ENCODE measurements at places on chromosomes 2 and 18.

DNA sequence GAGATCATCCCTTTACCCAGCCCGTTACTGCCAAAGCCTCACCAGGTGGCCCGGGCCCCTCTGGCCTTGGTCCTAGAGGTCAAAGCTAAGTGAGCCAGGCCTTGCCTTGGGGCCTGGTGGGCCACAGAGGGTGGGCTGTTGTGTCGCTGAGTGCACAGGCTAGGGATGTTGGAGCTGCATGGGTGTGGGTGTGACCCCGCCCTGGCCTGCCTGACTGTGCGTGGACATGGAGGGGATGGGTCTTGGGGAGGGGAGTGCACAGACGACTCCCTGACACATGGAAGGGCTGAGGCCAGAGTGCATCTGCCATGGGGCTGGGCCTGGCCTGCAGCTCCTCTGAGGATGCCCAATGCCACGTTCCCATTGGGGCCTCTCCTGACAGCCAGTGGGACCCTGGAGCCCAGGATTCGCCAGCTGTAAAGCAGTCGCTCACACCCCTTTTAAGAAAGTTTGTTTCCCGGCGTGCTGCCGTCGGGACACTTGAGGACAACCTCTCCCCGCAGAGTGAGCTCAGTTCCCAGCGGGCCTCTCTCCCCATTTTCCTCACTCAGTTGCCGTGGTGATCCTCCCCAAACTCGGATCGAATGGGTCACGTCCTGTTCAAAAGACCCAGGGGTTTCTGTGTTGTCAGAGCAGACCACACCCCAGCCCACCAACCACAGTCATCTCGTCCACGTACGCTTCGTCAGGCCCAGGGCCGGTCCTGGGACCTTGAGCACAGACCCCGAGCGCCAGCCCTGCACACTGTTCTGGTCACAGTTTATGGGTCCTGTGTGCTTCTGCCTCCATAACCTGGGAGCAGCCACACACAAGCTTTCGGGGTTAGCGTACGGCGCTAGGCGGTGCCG lies 93.5 kb downstream of the NFATC1 start:
- DNase-seq = peak; percentile 28

DNA sequence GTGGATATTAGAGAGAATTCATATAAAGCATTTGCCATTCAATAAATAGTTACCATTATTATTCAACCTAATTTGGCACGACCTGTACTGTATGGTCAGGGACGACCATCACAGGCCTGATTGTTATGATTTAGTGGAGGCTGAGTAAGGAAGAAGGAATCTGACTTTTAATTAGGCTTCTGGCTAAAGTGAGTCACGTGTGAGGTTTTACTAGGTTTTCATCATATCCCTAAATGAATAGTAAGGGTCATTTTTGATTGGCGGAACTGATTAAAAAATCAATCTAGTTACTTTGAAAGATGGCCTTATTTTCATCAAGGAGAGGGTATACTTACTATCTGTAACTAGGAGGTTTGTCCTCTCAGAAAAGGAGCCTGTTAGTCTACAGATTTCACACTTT lies 143.4 kb downstream of the ADCYAP1 start:
- no peak for DNase-seq

- no peak for DNase-seq
Measured at GRCh38 chr18:57223144-57223870, 76.4 kb downstream of the BOD1L2 start.

DNA sequence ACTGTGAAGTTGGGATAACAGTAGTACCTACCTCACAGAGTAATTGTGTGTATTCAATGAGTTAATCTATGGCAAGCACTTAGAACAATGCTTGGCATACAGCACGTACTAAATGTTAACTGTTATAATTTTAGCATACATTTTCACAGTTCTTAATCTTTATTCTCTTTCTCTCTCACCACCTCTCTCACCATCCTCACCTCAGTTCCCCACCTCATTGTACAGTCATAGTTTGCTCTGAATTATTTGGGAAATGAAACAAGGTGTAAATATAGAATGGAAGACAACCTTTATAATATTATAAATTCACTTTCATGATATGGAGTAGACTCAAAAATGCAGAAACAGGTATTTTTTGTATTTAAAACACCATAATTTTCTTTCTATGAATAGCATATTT lies 40.0 kb upstream of the DNAH7 start:
- no peak for DNase-seq

- no peak for DNase-seq
Measured at GRCh38 chr2:106030287-106031268, 163.5 kb downstream of the UXS1 start.

- DNase-seq = peak; percentile 67
Measured at GRCh38 chr2:73984922-73985307, 205 bp downstream of the TET3 start.

Measured in activated naive CD4-positive, alpha-beta T cell treated with anti-CD3 and anti-CD28 coated beads, Interleukin-2, amount 50 U/mL, for 72 hours (primary cell).